ENCODE measurements at places on chromosomes 7 and 10.

DNA sequence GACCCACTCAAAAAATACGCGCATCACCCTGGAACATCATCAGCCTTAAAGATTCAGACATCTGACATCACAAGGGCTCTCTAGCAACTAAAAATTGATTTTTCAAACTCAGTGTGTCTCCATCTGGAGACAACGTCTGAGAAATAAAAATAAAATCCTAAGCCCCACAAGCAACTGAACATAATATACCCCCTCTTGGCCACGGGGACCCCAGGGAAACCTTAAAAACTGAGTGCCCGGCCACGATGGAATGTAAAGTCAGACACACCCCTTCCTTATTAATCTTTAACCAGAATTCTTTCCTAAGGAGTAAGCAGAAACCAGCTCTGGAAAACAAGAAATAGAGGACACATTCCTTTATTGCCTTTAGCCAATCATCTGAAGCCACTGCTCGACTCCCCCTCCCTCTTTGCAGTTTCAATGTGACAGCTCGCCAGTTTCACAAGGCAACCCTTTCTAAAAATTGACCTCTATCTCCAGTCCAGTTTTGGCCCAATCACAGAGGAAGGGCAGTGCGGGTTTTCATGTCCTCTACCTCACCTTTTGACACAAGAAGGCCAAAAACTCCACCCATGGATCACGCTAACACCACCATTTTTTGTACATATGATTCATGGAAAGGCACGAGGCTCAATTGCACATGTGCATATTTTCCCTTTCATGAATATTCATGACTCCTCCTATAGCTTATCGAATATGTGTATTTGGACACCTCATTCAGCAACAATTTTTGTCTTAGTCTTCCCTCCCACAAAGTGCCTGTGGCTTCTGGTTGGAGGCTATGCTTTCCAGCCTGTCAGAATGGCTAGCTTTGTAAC, 24.2 kb downstream of the IFIT3 start:
- DNase-seq, result no peak

GRCh38 chr7:29431686-29432085, 131.9 kb upstream of the PRR15 start:
- DNase-seq, result no peak

- DNase-seq, result no peak
Observed at GRCh38 chr7:40498924-40499510, 364.2 kb downstream of the SUGCT start.

DNA sequence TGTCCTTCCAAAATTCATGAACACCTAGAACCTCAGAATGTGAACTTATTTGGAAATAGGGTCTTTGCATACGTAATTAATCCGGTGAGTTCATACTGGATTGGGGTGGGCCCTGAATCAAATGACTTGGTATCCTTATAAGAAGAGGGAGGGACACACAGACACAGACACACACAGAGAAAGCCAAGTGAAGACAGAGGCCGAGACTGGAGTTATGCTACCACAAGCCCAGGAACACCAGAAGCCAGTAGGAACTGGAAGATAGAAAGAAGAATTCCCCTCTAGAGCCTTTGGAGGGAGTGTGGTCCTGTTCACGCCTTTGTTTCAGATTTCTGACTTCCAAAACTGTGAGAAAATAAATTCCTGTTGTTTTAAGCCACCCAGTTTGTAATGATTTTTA, 17.1 kb upstream of the PHF14 start:
- no peak for DNase-seq

DNA sequence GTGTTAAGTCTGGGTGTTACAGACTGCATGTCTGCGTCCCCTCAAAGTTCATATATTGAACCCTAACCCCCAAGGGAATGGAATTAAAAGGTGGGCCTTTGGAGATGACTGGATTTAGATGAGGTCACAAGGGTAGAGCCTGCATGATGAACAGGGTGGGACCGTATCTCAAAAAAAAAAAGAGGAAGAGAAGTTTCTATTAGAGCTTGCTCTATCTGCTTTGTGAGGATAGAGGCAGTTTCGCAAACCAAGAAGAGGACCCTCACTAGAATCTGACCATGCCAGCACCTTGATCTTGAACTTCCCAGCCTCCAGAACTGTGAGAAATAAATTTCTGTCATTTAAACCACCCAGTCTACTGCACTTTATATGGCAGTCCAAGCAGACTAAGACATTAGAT, 1.4 kb downstream of the KIN start:
- DNase-seq, result no peak

- no peak for DNase-seq
Observed at GRCh38 chr10:43674553-43675210, 26.0 kb upstream of the ZNF32 start.

DNA sequence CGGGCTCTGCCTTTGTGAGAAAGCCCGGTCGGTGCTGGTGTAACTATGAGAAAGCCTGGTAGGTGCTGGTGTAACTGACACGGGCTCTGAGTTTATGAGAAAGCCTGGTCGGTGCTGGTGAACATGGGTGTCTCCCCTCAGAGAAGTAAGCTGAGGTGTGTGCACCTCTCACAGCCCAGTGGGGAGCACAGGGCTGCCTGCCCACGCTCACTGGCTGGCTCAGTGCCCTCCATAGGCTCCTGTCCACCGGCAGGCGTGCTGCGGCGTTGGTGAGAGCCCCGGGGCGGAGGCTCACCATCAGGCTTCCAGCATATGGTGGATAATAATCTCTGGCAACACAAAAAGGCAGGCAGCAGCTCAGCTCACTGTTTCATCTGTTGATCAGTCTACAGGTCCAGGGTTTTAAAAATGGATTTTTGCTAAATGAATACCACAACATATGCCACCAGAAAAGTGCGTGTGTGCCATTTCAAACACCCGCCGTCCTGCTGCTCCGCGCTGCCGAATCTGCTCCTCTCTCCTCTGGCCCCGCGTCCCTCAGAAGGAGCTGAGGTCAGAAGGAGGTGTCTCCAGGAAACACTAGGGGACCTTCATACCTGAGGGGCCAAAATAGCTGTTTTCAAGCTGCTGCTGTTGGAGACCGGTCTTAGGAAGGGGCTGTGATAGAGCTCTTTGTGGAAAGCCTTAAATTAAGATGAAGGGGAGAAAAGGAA, 365.7 kb downstream of the DNAJB6 start:
- no peak for DNase-seq

GRCh38 chr7:92763636-92764423, 72.5 kb downstream of the CDK6 start:
- no peak for DNase-seq

- peak; percentile 36 for DNase-seq
Observed at GRCh38 chr10:110008518-110009339, 945 bp downstream of the ADD3 start.

DNA sequence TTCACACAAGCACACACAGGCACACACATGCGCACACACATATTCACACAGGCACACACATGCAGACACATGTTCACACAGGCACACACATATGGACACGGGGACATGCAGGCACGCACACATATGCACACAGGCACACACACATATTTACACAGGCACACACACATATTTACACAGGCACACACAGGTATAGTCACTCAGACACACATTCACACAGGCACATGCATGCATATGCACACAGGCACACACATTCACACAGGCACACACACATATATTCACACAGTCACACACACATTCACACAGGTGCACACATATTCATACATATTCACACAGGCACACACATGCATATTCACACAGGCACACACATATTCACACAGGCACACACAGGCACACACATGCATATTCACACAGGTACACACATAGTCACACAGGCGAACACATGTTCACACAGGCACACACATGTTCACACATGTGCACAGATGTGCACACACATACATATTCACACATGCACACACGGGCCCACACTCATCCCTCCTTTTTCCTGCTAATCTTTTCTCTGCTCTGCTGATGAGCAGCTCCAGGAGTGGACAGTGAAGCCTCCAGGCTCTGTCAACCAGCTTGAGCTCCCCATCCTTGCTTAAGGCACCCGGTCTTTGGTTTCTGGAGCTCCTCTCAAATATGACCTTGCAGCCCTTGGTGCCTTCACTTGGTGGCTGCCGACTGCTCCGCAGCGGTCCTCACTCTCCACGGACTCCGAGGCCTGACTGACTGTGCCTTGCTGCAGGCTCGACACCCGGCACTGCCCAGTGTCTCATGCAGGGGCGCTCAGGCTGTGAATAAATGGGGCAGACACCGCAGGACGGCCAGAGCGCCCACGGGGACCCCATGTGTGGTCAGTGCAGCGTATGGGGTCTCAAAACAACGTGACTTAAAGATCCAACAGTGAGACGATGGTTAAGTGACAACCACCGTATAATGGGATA, 581.2 kb upstream of the MGMT start:
- no peak for DNase-seq

DNA sequence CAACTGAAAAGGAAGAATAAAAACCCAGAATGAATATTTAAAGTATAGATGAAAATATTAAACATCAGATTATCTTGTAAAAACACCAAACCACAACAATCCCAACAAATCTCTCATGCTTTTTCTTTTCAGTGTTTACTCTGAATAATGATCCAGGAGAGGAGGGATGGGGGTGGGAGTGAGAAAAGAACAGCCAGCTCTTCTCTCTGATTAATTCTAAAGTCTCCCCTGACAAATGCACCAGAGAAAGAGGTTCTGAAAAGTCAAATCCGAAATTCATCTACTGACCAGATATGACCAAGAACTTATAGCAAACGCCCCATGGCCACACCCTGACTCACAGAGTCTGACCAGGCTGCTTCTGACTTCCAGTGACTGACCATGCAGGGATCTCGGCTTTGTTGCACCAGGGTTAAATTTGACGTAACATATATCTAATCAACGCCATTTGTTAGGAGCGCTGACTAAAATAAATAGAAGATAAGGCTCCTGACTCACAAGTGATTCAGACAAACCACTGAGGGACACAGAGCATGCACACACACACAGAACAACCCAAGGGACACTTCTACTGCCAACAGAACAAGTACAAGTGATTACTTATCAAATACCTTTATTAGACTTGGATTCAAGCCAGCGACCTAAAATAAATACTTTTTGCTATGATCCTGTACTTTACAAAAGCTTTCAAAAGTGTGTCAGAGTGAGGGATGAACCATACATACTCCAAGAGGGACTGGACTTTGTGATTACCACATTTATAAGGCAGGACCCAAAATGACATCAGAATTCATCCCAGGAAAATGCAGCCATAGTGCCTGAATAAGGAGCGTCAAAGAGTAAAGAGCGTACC, 9.3 kb upstream of the SPOCK2 start:
- no peak for DNase-seq

GRCh38 chr7:151057506-151057988, at the start of gene CDK5:
CDK5 (minus strand) TSS chr7:151057897; CDS start chr7:151057848, 49 bp downstream.
- DNase-seq, result no peak

GRCh38 chr10:133042061-133042460, 45.7 kb upstream of the ADGRA1 start:
- DNase-seq, result no peak

- no peak for DNase-seq
Observed at GRCh38 chr10:27680691-27681605, 64.7 kb downstream of the MKX start.

GRCh38 chr7:44379366-44380188, 54.2 kb upstream of the CAMK2B start:
- DNase-seq, result no peak

- no peak for DNase-seq
Observed at GRCh38 chr10:96488161-96488935, 25.4 kb downstream of the TLL2 start.

GRCh38 chr7:29007127-29007526, 49.0 kb upstream of the TRIL start:
- DNase-seq, result no peak

DNA sequence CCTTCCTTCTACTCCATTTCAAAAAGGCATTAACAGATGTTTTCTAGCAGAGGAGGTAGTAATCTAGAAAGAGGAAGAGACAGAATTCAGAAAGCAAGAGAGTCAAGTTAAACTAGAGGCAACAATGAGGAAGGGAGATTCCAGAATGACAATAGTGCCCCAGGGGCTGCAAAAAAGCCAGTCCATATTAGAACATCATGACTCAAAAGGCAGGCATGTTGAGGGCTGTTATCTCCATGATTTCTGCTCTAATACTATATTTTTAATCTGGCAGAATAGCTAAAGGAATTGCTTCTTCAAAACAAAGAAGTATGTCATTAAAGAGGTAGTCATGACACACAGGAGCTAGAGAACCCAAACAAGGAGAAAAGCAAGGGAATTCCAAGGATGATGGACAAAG, 599.6 kb downstream of the INHBA start:
- no peak for DNase-seq

- DNase-seq, result no peak
Observed at GRCh38 chr10:13180788-13181187, 19.4 kb downstream of the MCM10 start.

DNA sequence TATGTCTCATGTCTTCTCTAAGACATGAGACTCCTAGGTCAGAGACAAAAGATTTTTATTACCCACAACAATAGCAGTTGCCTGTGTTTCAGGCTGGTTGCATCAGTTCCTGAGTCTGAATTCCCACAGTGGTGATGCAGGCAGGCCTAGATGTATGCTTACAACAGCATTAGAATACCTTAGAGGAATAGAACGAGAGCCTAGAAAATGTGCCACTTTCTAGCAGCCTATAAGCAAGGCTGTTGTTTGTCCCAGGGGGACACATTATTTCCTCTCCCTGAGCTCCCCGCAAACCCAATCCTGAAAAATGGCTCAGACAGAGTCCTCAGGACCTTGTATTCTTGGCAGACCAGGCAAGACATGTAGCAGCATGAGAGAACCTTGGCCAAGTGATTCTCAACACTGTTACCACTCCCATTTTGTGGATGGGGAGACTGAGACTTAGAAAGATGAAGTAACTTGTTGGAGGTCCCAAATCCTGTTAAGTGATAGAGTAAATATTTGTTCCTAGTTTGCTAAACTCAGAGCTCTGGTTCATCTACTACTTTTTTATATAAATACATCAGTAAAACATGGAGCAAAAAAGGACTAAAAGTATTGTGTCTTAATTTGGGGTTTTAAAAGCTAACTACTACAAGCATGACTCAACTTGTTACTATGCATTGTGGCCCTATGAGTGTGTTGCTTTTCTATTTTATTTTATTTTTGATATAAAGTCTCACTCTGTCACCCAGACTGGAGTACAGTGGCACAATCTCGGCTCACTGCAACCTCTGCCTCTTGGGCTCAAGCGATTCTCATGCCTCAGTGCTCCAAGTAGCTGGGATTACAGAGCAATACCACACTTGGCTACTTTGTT, 14.2 kb downstream of the VTI1A start:
- DNase-seq, result peak; percentile 11

DNA sequence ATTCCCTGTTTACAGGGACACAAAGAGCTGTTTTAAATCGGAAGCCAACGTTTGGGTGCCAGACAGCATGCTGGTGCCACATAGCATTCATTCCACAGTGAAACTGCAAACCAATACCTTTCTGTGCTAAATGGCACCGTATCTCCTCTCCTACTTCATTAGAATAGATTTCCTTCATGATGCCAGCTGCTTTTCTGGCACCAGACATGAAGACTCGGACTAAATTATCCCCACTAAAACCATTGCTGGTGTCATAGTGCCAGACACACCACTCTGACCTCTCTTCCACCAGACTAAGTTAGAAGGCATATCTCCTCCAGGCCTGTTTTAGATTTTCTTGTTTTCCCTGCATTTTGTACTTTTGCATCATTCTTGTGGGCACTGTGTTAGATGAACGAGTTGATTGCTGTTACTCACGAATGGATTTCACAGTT, 155.1 kb downstream of the ETV1 start:
- no peak for DNase-seq

Measured in activated CD4-positive, alpha-beta T cell treated with anti-CD3 and anti-CD28 coated beads, Interleukin-2, amount 50 U/mL, for 24 hours (primary cell).